ENCODE measurements at places on chromosomes 2 and 18.

- DNase-seq, result no peak
These were observed 2.7 kb downstream of the BIN1 start for GRCh38 chr2:127104166-127104660.

GRCh38 chr2:198044777-198045176 lies 240.4 kb downstream of the PLCL1 start:
- no peak for DNase-seq

DNA sequence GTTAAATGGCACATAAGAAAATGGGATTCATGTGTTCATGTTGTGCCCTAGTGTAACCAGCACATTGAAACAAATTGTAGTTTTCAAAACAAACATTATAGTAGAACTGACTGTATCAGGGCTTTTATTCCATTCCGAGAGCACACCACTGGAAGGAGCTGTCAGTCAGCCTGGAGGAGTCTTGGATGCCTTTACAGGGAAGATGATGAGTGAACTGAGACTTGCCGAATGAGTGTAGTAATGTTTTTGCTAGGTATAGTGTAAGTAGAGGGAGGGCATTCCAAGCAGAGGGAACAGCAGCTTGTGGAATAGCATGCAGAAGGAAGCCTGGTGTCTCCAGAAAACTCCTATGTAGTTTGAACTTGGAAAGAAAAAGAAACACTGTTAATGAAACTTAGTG lies 183.5 kb downstream of the MCFD2 start:
- no peak for DNase-seq

DNA sequence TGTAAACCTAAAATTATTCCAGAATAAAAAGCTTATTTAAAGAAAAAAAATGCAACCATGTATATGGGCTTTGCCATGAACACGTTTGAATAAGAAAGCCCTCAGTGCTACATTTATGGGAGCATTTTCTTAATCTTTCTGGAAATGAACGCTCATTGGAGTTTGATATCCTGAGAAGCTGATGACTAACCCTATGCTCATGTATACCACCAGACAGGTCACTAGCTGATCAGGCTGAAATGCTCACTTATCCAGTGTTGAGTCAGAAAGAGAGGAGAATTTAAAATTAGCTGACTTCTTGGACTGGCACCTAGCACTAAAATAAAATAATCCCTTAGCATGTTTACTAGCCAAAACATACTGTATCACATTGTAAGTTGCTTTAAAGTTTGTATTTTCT lies 254.9 kb upstream of the SIX3 start:
- no peak for DNase-seq

DNA sequence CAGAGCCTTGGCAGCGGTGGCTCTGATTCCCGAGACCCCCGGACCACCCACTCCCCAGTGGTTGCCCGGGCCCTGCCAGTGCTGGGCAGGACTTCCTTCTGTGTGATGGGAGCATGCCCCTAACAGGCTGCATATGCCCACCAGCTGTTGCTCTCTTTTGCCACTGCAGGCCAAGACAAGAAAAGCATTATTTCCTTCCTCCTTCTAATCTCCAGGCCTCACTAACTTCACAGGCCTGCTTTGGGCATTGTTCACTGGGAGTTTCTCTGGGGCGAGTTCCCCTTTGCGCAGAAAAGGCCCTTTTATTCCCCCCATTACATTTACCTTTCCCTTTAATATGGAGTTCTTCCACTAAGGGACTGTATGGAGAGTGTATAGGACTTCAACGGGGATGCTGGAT lies 249.1 kb upstream of the SIX2 start:
- DNase-seq, result no peak

- DNase-seq, result no peak
These were observed 2.7 kb downstream of the STK16 start for GRCh38 chr2:219247678-219248642.

- DNase-seq, result no peak
These were observed 208.4 kb downstream of the TNS1 start for GRCh38 chr2:217794133-217794986.

DNA sequence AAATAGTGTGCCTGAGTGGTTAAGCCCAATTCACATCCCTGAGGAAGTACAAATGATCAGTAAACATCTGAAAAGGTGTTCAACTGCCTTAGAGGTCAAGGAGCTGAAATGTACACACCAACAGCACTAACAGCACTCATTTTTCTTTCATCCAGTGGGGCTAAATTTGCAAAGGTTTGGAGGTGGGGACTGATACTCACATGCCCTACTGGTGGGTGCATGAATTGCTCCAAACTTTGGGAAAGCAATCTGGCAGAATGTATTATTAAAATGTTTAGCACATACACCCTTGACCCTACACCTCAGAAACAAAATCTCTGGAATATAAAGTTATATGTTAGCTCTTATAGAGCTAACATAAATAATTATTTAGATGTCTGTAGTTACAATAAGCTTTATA lies 19.0 kb upstream of the FAM178B start:
- DNase-seq, result no peak

GRCh38 chr2:44537264-44537663 lies 175.5 kb downstream of the CAMKMT start:
- no peak for DNase-seq

GRCh38 chr2:66555091-66555490 lies 120.2 kb downstream of the MEIS1 start:
- DNase-seq, result no peak

DNA sequence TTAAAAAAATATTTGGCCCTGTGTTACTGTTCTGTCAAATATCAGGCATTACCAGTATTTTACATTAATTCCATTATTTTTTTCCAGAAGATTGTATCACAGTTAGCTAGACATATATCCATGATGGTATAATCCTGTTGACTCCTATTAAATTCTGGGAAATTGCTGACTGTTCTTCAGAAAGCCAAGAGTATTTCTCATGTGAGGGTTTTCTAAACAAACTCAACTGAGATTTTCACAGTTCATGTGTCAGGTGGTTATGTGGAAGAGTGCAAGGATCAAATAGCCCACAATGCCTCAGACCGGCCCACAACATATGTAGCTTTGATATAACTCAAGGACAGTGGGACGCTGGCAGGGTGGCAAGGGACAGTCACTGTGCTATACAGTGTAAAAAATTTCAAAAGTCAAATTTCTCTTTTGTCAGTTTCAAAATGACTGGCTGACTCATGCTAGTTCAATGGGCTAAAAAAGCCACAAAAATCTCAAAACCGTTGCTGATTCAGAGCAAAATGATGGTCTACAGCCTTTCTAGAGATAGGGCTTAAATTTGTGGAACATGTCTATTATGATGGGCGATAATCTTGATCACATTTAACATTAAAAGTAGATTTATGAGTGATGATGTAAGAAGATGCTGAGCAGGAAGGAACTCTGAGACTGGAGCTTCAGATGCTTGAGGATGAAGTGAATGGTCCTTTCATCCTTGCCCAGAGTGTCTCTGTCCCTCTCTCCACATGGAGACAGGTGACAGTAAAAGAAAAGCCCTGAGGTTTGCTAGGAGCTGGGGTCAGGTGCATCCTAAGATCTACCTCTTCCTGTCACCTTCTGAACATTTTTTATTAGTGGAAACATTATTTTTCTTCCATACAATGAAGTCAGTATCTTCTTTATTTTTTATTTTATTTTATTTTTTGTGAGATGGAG lies 175.8 kb upstream of the PIEZO2 start:
- DNase-seq, result no peak

DNA sequence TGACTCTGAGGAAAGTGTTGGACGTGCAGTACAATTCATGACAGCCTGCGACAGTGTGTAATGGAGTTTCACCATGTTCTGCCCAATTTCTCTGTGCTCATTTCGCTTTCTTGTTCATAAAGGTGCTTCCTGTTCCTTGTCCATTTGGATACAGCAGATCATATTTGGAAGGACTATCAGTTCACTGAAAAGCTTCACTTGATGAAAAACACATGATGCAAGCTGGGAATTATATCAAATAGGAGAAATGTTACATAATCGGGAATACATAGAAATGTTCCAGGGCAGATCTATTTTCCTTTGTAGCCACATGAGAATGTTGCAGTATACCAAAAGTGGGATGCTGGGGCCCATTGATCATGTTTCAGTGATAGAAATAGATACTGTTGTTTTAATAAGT lies 266.3 kb upstream of the SLC14A2 start:
- no peak for DNase-seq

DNA sequence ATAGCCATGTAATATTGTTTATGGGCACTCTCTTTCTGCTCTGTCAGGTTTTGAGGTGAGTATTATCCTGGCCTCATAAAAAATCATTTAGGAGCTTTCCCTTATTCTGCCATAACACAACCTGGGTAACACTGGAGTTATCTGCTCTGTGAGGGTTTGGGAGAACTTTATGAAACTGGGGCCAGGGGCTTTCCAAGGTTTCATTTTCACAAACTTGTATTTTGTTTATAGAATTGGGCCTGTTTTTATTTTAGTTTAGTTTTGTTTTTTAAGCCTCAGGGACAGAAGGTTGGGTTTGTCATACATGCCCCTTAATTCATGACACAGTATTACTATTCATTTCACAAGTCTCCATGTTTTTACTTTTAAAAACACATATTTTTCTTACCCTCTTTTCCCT lies 83.5 kb downstream of the IRS1 start:
- no peak for DNase-seq

- no peak for DNase-seq
These were observed 926.4 kb upstream of the FANCL start for GRCh38 chr2:59167514-59167913.

DNA sequence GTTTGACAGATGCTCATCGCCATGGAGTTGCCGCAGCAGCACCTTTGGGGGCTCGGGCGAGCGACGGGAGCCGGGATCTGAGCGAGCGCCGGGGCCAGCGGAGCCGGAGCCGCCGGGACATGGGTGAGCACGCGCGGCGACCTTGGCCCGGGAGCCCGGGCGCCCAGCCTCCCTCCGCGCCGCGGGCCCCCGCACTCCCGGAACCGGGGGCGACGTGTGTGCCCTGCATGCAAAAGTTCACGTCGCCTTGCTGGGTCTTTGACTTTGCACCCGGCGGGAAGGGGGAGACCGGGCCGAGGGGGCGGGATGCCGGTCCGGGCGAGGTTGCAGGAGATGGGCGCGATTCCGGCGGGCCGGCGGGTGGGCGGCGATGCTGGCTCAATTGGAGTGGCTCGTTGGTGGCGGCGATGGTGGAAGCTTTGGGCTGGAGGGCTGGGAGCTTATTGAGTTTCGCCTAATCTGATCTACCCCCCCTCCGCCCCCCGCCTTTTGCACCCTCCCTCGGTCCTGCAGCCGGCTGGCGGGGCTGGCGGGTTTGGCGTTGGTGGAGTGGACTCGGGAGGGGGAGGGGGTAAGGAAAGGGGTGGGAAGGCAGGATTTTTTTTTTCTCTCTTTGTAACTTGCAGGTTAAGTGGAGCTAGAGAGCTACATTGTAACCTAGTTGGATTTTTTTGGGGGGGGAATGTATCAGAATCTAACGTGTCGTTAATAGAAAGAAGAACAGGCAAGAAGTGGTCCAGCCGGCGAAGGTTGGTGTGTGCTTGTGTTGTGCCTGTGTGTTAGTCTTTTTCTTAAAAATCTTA lies at the start of gene SETBP1:
TSS of gene SETBP1 (plus strand) at position 616 of the 803 bp plus-strand sequence. CDS start 20,459 bp downstream, outside the sequence.
- peak; percentile 32 for DNase-seq

DNA sequence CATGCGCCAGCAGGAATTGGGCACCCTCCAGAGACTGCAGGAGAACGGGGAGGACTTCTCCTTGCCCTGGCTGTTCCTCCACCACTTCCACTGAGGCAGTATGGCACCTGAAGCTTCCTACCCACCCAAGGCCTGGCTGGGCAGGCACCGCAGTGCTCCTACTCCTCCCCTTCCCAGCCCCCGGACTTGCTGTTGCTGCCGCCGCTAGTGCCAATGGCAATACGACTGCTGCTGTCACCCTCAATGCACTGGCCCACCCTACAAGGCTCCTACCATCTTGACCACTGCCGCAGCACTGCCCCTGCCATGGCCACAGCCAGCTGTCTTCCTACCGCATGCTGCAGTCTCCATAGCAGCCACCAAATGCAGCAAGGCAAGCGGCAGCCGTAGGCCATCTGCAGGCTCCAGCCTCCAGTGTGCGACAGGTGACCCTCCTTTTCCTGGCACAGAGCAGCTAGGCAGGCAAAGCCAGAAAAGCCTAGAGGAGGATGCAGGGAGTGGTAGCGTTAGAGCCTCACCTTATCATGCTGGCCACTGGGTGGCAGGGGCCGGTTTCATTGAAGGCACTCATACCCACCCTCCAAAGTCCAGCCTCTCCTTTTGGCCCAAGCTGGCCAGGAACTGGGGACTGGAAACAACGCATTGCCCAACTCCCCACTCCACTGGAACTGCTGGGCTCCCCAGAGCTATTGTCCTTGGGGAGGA lies 47.4 kb upstream of the ANKRD62 start:
- no peak for DNase-seq

DNA sequence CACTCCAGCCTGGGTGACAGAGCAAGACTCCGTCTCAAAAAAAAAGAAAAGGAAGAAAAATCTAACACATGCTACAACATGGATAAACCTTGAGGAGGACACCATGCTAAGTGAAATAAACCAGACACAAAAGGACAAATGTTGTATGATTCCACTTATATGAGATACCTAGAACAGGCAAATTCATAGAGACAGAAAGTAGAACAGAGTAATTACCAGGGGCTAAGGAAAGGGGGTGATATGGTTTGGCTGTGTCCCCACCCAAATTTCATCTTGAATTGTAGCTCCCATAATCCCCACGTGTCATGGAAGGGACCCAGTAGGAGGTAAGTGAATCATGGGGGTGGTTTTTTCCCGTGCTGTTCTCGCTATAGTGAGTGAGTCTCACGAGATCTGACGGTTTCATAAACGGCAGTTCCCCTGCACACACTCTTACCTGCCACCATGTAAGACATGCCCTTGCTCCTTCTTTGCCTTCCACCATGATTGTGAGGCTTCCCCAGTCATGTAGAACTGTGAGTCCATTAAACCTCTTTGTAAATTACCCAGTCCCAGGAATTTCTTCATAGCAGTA lies 91.4 kb upstream of the CABLES1 start:
- no peak for DNase-seq

DNA sequence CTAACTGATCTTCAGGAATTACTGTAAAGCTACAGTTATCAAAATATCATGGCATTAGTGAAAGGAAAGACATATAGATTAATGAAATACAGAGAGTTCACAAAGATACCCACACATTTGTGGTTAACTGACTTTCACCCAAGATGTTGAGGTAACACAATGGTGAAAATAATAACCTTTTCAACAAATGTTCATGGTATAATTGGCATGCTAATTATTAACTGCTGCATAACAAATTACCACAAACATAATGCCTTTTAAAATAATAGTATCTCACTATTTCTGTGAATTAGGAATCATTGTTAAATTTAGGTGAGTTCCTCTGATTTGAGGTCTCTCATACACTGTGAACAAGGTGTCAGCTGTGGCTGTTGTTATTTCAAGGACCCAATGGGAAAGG lies 1493.1 kb upstream of the ACVR2A start:
- no peak for DNase-seq

DNA sequence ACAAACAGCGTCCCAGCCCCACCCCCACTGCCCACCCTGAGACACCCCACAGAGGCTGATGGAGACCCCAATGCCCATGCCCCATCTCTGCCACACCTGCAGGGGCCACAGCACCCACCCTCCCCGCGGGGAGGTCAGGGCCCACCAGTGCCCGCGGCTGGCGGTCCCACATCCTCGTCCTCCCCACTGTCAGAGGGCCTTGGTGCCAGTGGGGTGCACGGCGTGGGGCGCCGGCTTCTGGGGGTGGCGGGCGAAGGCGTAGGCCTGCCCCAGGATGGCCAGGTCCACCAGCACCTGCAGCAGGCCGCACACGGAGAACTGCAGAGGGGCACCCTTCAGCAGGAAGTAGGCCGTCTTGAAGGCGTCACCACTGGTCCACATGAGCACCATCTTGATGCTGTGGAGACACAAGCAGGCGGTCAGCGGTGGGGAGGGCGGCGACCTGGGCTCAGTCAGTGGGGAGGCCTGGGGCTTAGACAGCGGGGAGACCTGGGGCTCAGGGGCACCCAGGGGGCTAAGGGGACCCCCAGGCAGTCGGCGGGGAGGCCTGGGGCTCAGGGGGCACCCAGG lies 47.6 kb downstream of the SLC66A2 start:
- no peak for DNase-seq

GRCh38 chr18:58544179-58544578 lies 84.7 kb downstream of the ALPK2 start:
- DNase-seq, result no peak
